Activated CD4-positive, alpha-beta T cell treated with anti-CD3 and anti-CD28 coated beads, Interleukin-2, amount 50 U/mL, for 1 hour (primary cell): ENCODE measurements at places on chromosomes 5 and 9.

DNA sequence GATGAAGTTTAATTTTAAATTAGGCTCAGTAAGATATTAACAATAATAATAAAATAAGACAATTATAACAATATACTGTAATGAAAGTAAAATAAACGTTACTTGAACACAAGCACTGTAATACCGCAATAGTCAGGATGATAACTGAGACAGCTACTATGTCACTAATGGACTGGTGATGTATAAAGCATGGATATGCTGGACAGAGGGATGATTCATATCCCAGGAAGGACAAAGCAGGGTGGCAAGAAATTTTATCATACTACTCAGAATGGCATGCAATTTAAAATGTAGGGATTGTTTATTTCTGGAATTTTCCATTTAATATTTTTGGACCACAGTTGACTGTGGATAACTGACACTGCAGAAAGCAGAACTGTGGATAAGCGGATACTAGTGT lies 196.9 kb downstream of the VPS13A start:
- no peak for DNase-seq

- DNase-seq: no peak
Observed at GRCh38 chr9:1619915-1620710, 395.0 kb upstream of the SMARCA2 start.

- DNase-seq: no peak
Observed at GRCh38 chr9:70131296-70131695, 87.6 kb downstream of the MAMDC2 start.

DNA sequence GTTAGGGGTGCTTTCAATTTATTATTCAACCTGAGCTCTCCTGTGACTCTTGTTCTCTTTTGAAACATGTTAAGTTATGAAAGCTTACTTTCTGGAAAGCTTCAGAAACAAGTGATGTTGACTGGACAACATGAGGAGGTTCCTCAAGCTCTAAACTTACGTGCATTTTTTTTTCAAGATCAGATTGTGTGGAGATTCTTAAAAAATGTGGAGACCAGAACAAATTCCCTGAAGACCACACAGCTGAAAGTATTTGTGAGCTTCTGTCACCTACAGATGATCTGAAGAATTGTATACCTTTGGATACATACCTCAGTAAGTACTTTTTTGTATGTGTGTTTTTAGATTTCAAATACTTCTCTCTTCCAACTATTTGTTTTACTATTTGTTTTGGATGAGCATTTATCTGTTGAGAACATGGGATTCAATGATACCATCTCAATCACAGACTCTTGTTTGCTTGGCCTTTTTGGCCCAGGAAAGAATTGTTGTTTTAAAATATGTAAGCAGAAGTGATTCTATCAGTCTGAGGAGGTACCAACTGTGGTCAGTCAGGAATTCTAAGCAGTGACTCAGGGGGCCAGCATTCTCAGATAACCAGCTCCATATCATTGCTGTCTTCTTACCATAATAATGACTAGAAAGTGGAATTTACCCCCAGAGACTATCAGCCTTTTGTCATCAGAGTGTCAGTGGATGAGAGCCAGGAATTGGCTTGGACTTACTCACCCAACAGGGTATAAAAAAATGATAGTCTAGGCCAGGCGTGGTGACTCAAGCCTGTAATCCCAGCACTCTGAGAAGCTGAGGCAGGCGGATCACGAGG lies 34.4 kb upstream of the GLIPR2 start:
- no peak for DNase-seq

DNA sequence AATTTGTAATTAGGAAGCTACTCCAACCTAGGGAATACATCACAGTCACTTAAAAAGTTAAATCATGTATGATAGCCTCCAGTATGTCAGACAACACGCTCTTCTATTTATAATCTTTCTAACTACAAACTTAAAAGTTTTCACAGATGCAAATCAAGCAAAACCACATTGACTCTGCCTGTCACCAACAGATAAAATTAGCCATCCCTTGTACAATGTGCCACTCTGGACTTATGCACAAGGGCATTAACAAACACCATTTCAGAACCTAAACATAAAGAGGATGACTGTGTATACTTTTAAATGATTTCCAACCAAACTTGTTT lies 14.7 kb downstream of the ERP44 start:
- DNase-seq: no peak

GRCh38 chr9:130430232-130430631 lies 14.5 kb upstream of the ASS1 start:
- no peak for DNase-seq

DNA sequence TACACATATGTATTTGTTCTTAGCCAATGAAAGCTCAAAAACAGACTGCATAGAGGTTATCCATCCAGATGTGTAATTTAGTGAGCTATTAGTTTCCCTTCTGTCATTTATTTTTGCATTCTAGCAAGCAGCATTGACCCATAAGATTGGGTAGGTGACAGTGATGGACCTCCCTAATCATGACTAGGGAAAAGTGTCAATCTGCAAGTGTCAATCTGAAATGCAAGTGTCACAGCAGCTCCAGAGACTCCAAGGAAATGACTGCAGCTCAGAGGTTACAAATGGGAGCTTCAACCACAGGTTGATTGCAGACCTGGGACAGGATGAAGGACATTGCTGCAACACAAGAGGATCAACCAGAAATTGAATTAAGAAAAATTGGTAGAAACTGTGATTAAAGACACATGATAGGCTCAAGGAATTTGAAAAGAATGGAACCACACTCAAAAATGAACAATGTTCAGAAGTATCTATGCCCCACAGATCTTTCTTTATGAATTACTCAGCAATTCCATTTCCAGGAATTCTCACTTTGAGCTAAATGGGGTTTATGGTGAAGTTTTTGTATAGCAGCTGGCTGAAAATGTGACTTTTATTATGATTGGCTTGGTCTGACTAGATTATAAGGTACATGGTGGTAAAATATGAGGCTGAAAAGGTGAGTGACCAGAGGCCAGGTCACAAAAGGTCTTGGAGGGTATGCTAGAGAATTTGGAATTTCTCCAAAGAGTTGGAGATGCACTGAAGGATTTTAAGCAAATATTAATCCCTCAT lies 59.6 kb upstream of the HTR4 start:
- no peak for DNase-seq

DNA sequence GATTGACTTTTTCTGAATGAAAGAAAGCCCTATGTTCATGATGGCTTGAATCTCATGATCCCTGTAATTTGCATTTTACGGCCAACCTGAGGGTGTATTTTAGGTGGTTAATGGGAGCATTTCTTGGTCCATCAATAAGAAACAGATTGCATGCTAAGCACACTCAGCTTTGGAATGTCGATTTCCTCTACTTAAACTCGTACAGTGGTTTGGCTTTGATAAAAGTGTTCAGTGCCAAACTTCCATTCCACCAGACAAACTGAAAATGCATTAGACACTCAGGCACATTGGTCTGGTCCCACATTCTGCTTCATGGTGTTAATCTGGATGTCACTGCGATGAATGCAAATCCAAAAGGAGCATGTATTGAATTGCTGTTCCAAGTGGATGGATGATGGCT lies 77.0 kb downstream of the VCAN start:
- DNase-seq: no peak

DNA sequence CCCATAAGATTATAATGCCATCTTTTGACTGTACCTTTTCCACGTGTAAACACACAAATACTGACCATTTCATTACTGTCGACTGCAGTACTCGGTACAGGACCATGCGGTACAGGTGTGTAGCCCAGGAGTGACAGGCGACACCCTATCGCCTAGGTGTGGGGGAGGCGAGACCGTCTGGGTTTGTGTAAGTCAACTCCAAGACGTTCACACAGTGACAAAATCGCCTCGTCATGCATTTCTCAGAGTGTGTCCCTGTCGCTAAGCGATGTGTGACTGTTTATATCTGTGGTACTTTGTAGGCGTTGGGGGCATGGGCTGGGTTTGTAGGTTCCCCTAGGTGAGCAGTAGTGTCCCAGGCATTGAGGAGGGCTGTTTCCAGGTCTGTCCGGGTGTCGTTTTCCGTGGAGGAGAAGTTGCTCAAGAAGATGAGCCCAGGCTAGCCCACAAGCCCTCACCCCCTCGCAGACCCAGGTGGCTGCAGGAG lies 20.3 kb downstream of the NEK6 start:
- no peak for DNase-seq

DNA sequence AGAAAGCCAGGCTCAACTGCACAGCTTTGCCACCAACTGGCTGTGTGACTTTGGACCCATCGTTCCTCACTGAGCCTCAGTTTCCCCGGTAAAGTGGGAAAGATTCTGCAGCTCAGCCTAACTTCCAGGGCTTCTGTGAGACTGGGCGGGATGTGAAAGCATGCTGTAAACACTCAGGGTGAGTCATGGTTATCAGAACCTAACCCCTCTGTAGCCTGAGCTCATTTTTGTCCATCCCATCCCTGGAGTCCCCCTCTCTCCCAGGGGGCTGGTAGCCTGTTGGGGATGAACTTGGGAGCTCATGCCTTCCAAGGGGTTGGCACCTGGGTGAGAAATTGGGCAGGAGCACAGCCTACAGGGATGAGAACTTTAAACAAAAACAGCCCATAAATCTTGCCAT lies 2.3 kb downstream of the CCDC69 start:
- DNase-seq: no peak
